Ureter (tissue), 1 donor: ENCODE measurements at places on chromosomes 6 and 20. TPM values are rescaled to one million over a fixed set of nuclear protein-coding genes. Genes with fewer than 3 reads are reported as not detected.
A peak's percentile ranks its signal among the peaks of the same experiment; 100 is the strongest.

The CEP43 gene
- 22.0 TPM for total RNA-seq

DNA sequence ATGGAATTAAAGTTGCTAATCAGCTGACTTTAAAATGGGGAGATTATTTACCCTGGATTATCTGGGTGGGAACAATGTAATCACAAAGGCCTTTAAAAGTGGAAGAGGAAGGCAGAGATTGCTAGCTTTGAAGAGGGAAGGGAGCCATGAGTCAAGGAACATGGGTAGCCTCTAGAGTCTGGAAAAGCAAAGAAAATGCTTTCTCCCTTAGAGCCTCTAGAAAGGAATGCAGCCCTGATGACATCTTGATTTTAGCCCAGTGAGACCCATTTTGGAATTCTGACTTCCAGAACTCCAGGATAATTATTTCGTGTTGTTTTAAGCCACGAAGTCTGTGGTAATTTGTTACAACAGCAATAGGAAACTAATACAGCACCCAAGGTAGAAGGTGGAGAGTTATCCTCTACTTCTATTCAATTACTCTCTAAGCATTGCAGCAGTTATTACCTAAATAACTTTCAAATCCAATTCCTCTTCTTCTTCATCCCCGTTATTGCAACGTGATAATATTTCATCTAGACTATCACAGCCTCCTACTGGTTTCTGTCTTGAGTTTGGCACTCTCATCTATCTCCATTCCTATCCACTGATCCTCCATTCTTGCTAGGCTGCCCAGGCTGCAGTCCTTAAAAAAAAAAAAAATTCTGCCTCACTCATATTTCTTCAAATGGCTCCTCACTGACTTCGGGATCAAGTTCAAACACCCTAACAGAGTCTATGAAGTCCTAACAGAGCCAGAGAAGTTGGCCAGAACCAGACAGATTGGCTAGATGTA, 224.3 kb downstream of the BTBD9 start:
- no peak for DNase-seq

DNA sequence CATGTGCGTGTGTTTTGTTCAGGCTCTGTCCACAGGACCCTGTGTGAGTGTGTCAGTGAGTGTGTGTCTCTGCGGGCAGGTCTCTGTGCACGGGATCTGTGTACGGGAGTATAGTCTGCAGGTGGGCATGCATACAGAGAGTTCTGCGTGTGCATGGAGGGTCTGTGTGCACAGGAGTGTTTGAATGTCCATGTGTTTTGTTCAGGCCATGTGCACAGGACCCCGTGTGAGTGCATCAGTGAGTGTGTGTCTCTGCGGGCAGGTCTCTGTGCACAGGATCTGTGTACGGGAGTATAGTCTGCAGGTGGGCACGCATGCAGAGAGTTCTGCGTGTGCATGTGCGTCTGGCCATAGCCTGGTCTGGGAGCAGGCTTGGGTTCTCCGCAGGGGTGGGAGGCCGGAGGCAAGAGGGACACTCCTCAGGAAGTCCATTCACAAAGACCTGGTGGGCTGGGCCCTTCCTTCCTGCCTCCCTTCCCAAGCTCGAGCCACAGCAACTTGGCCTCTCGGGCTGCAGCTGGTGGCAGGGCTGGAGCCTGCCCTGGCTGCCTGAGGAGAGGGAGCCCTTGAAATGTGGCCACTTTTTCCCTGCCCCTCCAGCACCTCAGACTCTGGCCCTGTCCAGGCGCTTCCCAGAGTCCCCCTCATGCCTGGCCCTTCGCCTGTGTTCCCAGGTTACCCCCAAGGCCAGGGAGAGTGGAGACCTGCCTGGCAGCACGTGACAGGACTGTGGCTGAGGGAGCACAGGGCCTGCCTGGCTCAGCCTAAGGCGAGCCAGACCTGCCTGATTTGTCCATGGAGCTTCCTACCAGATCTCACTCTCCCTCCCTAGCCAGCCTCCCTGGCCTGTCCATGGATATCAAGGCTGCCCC, 6.8 kb downstream of the HSPA12B start:
- DNase-seq, result no peak

DNA sequence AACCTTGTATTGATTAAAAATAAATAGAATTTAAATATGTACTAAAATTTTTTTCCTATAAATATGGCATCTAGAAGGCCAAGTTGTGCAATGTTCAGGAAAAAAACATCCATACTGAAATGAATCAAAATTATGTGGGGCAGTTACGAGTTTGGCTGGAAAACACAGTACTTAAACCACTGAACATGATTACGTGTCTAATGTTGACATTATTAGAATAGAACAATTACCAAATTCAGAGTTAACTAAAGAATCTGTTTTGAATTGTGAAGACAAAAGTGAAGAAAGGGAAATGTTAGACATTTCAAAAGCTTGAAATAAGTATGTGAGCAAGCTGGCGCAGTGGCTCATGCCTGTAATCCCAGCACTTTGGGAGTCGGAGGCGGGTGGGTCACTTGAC, 57.2 kb downstream of the KLHL31 start:
- DNase-seq, result no peak

GRCh38 chr6:140380427-140381218, 1006.2 kb upstream of the CITED2 start:
- DNase-seq, result no peak

GRCh38 chr6:79296211-79296610, 61.7 kb upstream of the HMGN3 start:
- DNase-seq, result no peak

The SOBP gene
- total RNA-seq, result 12.6 TPM

The CFAP206 gene
- 1.3 TPM for total RNA-seq

DNA sequence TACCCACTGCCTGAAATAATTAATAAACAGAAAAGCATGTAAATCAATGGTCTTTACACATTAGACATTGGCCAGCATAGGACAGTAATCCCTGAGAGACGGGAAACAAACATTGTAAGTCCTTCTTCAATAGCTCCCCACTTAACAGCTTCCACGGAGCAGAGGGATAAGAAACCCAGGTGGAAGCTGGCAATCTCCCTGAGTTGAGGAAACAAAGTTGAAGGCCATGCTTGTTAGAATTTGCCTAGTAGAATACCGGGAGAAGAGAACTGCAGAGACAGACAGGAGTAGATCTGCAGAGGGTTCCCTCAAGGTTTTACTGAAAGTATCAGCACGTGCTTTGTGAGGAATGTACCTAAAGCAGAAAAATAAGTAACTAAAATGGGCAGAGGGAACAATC, 33.9 kb downstream of the REV3L start:
- DNase-seq, result no peak

The SULF2 gene
- total RNA-seq, result 59.5 TPM

DNA sequence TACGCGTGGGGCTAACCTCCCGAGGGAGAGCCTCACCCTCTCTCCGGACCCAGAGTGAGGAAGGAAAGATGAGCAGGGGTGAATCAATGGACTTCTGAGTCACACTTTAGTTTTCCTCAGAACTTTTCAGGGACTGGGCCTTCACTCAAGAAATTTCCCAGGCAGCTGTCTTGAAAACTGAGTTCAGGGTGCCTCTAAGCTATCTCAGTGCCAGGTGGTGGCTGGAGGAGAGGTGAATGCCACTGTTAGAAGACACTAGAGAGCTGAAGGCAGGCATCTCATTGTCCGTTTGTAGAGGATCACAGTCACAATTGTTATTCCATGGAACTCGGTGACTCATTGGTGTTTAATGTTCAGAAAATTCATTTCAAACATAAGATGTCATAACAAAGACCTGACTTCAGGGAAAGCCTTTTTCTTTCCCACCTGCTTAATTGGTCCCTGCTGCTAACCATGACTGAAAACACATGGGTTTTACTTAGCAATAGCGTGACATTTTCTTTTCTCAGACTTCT, 5.3 kb upstream of the SERPINB6 start:
- peak; percentile 10 for DNase-seq

DNA sequence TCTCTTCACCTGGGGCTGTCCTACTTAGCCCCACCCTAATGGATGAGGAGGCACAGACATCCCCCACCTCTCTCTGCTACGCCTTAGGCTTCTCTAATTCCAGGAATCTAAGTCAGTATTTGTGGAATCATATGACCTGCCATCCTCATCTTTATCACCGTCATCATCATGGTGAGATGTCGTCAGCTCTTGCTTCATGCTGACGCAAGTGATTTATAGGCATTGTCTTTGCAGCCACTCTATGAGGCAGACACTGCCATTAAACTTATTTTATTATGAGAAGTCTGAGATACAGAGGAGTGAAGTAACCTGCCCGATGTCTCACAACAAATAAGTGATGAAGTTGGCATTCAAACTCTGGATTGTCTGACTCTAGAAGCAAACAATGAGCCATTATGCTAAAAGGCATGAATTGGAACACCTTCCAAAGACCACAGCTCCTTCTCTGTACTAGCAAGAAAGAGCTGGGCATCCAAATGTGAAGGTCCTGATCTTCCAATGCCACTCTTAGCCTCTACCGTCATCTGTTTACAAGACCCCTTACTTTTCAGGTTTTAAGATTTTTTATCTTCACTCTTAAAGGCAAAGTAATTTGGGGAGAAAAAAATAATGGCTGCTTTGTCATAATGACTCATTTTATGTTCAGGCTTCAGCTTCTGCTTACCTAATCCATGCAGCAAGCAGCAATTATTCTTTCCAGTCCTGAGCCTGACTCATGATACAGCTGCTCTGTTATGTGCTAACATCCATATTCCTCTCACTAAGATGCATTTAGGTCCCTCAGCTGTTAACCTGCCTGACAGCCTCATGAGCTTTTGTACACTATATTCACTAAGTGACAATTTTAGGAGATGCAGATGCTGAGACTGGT, 113.7 kb upstream of the BCLAF1 start:
- no peak for DNase-seq

DNA sequence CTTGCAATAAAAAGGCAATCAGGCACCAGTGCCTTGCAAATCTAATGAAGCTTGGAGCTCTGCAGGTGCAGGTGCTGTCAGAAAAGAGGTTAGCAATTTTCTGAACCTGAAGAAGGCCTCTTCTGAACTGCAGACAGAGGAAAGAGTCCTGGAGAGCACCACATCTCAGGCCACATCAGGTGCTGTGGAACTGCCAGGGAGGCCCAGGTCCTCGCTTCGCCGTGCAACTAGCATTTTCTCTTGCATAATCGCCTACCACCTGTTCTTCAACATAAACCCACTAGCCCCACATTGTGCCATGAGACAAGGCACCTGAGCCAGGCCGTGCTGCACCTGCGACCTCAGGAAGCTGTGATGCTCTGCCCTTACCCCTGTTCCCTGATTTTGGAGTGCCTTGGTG, 187.6 kb downstream of the DTNBP1 start:
- DNase-seq, result no peak

GRCh38 chr6:20334962-20335361, 66.7 kb upstream of the E2F3 start:
- no peak for DNase-seq

- DNase-seq, result no peak
Measured at GRCh38 chr20:34724172-34724571, 20.0 kb downstream of the TP53INP2 start.

The PPP1R14C gene
- total RNA-seq, result 0.52 TPM

The COL20A1 gene
- not detected for total RNA-seq

The MUC22 gene
- not detected for total RNA-seq

DNA sequence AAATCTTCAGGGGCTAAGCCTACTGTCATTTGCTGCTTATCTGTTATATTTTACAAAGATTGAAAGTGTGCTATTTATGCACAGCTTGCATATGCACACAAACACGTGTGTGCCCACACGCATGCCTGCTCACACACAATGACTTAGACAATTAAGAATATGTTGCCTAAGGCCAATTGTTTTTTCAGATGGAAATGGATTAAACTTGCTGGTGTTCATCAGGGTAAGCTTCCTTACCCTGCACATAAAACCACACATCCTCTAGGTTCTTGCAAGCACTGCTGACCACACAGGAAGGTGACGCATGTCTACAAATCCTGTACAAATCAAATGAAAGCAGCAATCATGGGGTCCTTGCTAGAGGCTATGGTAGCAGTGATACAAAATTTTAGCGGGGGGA, 58.4 kb downstream of the GJA10 start:
- no peak for DNase-seq

The PPIL6 gene
- total RNA-seq, result 2.9 TPM
